ENCODE measurements at places on chromosomes 3 and 15. TPM values are rescaled to one million over a fixed set of nuclear protein-coding genes. Genes with fewer than 3 reads are reported as not detected.

The ALDH1A2 gene
- 4.3 TPM for total RNA-seq

The FBN1 gene
- total RNA-seq: 8.7 TPM

The C3orf20 gene
- total RNA-seq: not detected

The FURIN gene
- 224 TPM for total RNA-seq

The GLT8D1 gene
- total RNA-seq: 47.9 TPM

The BCHE gene
- 28.4 TPM for total RNA-seq

DNA sequence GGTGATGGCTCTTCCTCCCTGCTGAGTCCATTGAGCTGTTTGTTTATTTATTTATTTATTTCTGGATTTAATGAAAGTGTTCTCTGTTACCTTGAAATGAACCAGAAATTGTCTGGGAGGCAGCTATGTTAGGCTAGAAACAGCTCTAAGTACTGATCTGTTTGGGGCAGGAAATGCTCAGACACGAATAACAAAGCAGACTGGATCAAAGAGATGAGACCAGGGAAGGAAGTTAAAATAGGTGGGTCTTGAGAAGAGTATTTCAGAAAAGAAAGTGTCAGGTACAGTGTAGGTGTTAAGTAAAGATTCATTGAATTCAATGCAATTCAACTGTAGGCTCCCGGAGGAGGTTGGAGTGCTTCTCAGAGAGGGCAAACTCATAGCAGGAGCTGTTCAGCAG, 173.3 kb downstream of the IL20RB start:
- H3K4me1 ChIP-seq: no peaks in the 10 kb centered on the region
- no peaks in the 10 kb centered on the region for H3K27me3 ChIP-seq
- no peaks in the 10 kb centered on the region for H3K36me3 ChIP-seq
- DNase-seq: no peak
- H3K4me3 ChIP-seq: no peak overlapping the region

DNA sequence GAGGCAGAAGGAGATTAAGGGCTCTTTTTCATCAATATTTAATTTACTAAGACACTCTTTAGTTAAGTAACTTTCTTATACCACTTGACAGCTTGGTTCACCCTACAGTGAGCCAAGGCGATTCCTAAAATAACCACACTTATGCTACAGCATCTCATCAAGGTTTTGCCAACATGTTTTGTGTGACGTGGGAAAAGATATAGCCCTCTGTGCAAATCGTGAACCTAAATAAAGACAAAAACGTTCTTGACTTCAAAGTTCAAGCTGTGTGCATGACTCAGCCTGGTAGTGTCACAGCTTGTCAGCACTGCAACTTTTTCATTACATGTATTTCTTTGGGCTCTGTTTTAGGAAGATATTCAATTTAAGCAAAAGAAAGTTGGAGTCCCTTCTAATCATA, 297.0 kb upstream of the EPHA3 start:
- H3K27me3 ChIP-seq: no peaks in the 10 kb centered on the region
- no peak overlapping the region for H3K4me3 ChIP-seq
- DNase-seq: no peak
- no peaks in the 10 kb centered on the region for H3K36me3 ChIP-seq

DNA sequence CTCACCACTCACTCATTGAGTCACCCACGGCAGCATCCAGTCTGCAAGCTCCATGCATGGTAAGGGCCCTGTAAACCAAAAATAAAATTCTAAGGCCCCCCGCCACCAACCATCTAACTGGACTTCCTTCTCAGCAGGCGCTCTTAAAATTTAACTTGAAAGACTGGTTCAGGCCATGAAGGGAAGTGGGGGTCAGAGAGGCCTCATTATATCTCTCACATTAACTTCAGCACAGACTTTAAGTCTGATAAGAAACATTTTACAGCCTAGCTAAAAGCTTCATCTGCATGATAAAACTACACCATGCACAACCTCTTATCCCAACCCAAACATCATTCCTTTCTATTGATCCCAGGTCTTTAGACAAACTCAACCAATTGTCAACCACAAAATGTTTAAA, 38.5 kb downstream of the FBLN2 start:
- H3K36me3 ChIP-seq: no peaks in the 10 kb centered on the region
- no peaks in the 10 kb centered on the region for H3K27me3 ChIP-seq
- DNase-seq: peak; percentile 5
- H3K27ac ChIP-seq: no peak overlapping the region

DNA sequence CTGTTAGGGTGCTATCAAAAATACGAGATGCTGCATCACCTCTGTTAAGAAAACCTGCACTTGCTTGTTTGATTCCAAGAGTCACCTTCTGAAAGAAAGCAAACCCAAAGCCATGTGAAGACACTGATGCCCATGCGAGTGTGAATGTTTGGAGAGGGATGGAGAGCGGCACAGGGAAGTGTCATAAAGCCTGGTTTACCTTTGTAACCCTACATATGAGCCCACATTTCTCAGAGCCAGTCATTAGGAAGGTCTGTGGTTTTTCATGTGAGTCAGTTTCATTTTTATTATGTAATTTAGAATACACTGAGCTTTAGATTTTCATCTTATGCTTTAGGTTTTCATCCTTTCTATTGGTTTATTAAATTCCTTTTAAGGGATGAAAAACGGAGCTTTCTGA, 896.8 kb downstream of the ROBO1 start:
- H3K27ac ChIP-seq: no peak overlapping the region
- H3K27me3 ChIP-seq: no peaks in the 10 kb centered on the region
- no peak for DNase-seq
- H3K36me3 ChIP-seq: no peaks in the 10 kb centered on the region

DNA sequence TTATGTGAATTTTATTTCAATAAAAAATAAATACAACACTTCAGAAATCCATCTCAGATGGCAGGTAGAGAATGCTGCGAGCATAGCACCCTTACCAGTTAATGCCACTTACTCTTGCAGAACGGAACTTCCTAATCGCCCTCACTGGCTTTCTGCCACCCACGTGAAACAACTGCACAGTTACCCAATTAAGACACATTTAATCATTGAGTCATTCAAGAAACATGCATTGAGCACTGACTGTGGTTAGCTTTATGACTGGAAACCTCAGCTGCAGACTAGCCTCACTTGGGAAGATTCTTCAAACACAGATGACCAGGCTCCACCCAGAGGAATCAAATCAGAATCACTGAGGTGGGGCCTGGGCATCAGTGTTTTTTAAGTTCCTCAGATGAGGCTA, 5.6 kb upstream of the MFGE8 start:
- H3K4me1 ChIP-seq: no peaks in the 10 kb centered on the region
- no peak for DNase-seq
- H3K36me3 ChIP-seq: no peaks in the 10 kb centered on the region
- H3K27me3 ChIP-seq: no peaks in the 10 kb centered on the region

- peaks cover 3% of the 10 kb centered on the region for H3K4me1 ChIP-seq
- no peak overlapping the region for H3K4me3 ChIP-seq
- DNase-seq: no peak
Observed at GRCh38 chr15:51754267-51754666, 2.9 kb downstream of the TMOD2 start.

DNA sequence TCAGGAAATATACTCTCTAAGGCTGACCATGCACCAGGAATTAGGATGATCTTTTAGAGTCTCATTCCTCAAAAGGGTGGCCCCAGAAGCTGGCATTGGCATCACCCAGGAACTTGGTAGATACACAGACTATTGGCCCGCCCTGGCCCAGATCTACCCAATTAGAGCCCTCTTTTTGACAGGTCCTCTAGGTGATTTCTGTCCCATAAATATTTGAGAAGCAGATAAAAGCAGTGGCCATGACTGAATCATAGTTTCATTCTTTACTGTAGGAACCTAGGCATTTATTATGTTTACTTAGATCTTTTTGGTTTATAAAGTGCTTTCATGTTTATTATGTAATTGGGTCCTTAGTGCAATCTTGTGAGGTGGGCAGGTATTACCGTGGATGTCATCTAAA, 7.6 kb downstream of the TLNRD1 start:
- no peaks in the 10 kb centered on the region for H3K4me1 ChIP-seq
- DNase-seq: no peak
- H3K4me3 ChIP-seq: no peak overlapping the region
- no peaks in the 10 kb centered on the region for H3K36me3 ChIP-seq

- H3K4me3 ChIP-seq: no peak overlapping the region
- no peaks in the 10 kb centered on the region for H3K27me3 ChIP-seq
- H3K36me3 ChIP-seq: no peaks in the 10 kb centered on the region
Observed at GRCh38 chr3:34013818-34014570, 215.6 kb downstream of the PDCD6IP start.
